ENCODE measurements at places on chromosomes 7 and 10.

GRCh38 chr7:112205343-112206237 is 609 bp downstream of the DOCK4 start:
- DNase-seq = no peak

GRCh38 chr7:27097686-27098577 is 2.1 kb upstream of the HOXA1 start:
- DNase-seq = no peak

GRCh38 chr7:152121432-152121831 is 96.0 kb downstream of the GALNT11 start:
- DNase-seq = no peak

- no peak for DNase-seq
Measured at GRCh38 chr10:30282221-30282620, 66.9 kb downstream of the MTPAP start.

GRCh38 chr10:20971901-20972300 is 74.8 kb upstream of the NEBL start:
- DNase-seq = no peak

- no peak for DNase-seq
Measured at GRCh38 chr7:2993868-2994267, 49.8 kb downstream of the CARD11 start.

GRCh38 chr7:75722373-75722772 is 16.4 kb downstream of the HIP1 start:
- DNase-seq = no peak

DNA sequence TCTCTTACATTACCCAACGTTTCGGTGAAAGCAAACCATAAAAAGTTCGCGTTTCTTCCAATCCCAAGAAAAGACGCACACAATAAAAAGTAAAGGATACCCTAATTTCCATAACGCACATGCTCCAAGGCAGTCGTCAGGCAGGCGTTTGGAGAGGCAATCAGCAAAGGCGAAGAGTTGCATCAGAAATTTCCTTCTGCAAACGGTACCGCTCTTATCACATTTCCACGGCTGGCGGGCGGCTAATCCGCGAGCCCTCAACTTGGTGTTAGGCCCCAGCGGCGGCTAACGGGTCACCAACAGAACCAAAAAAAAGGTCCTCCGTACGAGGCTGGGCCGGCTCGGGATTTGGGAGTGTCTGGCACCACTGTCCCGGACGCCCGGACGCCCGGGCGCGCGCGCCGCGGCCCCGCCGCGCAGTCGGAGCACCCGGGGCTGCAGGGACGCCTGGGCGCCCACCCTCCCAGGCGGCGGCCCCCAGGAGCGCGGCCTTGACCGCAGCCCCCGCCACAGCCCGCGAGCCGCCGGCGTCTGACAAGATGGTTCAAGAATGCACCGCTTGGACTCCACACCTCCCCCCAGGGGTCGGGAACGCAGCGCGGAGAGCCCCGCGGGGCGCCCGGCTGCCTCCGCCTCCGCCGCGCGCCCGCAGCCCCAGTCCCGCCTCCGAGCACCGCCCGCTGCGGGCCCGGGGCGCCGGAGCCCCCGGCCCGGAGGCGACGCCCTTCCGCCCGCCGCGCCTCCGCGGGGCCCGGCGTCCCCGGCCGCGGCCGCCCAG is 9.8 kb upstream of the GRB10 start:
- no peak for DNase-seq

DNA sequence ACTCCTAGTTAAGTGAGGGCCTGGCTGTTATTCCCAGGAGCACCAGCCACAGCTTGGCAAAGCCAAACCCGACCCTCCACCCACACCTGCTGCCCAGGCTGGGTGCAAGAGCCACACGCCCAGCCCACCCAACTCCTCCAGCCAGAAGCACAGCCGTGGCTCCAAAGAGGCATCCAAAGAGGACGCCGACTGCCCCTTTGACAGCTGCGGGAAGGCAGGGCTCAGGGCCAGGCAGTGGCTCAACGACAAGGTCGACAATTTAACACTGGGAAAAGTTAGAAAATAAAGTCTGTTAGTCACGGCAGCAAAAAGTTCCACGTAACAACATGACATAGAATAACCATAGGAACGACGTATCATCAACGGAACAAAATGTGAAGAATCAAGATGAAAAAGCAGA is 54.3 kb downstream of the DPYSL4 start:
- DNase-seq = no peak

GRCh38 chr7:131219312-131220041 is 108.2 kb upstream of the MKLN1 start:
- no peak for DNase-seq

GRCh38 chr10:6165221-6165725 is 37.5 kb upstream of the PFKFB3 start:
- DNase-seq = no peak

- no peak for DNase-seq
Measured at GRCh38 chr7:151396328-151396970, 13.4 kb downstream of the WDR86 start.

DNA sequence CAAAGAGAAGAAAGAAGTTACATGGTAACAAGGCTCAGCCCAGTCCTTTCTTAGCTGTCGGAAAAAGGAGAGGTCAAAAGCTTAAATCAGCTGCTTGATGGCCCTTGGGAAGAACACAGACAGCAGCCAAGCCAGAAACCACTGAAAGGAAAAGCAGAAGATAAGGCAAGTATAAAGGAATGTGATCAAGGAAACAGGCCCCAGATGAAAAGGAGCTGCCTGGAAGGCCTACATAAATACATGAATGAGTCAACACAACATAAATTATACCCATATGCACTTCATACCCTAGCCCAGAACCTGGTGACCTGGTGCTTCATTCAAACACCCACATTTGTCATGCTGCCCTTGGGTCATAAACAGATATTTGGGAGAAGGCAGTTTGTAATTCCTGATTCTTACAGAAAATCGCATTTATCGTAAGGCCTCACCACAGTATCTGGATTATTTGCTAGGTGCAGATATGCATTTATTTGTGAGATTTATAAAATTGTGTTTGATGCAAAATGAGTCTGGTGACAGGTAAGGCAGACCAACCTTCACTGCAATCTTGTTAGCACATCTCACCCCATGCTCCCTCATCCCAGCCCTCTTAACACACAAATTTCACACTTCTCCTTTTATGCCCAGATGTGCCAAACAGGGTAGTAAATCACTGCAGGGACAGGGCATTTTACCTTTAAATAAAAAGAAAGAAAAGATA is 94.9 kb upstream of the KCNIP2 start:
- DNase-seq = peak; percentile 40

- DNase-seq = peak; percentile 40
Measured at GRCh38 chr7:90594751-90595317, 1.3 kb upstream of the CDK14 start.

DNA sequence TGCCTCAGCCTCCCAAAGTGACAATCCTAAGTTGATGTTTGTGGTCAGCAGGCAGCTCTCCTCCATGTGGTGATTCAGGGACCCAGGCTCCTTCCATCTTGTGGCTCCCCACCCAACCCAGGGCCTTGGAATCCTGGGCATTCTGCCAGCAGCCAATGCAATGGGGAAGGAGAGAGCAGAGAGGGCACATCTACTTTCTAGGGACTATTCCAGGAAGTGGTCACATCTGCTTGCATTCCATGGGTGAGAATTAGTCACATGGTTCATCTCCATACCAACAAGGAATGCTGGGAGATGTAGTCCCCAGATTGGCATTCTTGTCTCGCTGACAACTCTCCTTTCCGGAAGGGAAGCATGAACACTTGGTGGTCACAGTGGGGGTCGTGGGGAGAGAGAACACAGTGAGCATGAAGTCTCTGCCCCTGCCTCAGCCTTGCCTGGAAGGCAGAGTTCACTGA is 9.9 kb upstream of the SRRM3 start:
- no peak for DNase-seq

DNA sequence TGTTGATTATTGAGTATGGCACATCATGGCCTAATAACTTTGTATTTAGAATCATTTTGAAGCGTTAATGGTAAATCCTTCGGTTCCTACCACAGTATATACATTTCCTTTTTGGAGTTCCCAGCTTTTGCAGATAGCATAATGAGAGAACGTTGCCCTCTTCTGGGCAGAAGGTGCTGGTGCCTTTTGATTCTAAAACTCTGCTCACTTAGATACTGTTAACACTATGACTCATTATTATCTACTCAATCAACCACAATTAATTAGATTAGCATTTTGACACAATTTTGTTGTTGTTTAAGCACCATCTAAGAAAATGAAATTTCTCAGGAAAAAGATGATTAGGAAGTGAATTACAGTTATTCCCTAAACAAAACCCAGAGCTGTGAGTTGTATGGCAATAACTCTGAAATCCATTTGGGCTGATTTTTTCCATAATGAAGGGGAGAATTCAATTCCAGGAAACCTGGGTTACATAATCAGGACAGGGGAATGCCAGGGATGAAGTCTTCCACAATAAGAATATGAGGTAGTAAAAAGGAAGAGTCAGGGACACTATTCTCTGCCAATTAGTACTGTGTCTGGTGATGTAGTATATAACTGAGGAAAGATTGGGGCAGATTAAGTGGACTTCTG is 11.5 kb upstream of the DLD start:
- DNase-seq = no peak

DNA sequence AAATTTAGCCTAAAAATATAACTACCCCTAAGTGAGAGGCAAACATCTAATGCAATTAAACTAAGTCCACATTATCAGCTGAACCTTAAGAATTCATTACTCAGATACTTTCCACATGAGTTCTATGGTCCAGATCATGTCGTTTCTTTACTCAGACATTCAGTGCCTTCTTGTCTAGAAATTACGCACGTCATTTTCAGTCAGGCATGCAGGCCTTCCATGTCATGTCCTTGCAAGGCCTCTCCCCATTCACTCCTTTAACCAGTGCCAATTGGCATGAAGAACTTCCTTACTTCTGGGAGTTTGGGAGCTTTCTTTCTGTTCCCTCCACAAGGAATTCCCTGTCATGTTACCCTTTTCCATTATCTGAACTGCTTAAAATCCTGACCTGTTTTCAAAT is 118.8 kb downstream of the NRP1 start:
- no peak for DNase-seq

DNA sequence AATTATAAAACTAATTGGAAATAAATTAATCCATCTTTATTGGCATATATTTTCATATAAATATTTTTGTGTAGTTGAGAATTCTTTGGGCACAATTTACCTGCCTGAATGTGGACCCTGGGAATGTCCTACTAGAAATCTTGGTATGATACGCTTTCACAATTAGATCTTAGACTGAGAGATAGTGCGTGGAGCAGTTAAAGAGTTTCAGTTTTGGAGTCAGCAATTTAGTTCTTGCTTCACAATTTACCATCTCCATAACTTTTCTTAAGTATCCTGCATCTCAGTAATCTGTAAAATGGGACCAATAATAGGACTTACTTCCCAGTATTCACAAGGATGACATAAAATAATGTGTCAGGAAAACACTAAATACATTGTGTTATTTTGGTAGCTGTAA is 2.0 kb downstream of the MTPN start:
- DNase-seq = no peak

- no peak for DNase-seq
Measured at GRCh38 chr10:115761166-115761565, 511.8 kb downstream of the GFRA1 start.

GRCh38 chr10:84890706-84891105 is 562.3 kb downstream of the CCSER2 start:
- DNase-seq = no peak

- no peak for DNase-seq
Measured at GRCh38 chr7:1691601-1692514, 21.8 kb downstream of the ELFN1 start.

GRCh38 chr7:8003077-8003476 is 34.5 kb downstream of the GLCCI1 start:
- no peak for DNase-seq

DNA sequence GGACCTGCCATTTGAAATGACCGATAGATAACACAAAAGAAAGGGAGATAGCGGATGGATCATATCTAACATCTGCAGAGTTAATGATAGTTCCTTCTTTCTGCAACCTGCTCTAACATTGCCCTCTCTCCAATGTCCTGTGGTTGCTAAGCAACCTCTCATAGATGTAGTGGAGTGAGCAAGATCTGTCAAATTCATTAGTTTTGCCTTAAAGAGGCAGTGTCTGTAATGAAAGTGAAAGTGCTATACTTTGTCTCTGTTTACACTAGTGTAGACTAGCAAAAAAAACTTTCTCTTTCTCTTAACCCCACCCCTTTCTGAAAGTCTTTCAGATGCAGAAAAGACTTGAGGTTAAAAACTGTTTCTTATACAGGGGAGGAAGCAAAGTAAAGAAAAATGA is 1196.9 kb downstream of the SORCS3 start:
- DNase-seq = no peak

DNA sequence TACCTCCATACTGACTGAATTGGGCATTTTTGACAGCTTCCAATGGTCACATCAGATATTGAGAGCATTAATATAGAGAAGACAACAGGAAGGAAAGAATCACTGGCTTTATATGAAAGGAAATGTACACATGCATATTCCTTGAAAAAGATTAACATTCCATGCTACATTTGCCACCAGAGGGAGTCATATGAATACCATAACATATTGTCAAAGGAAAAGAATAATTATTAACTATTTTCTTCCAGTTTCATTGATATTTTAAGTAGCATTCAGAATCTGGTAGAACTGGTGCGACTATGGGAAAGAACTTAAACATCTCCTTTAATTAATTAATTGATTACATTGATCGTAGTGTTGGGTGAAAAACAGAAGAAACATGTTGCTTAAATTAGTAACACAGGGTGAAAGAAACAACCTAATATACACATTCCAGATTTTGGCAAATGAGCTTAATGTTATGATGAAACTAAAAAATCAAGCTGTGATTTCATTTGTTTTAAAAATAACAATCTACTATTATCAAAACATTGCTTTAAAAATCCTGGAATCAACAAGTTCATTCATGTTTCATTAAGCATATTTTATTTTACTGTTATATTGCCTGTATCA is 71.5 kb downstream of the GPR85 start:
- no peak for DNase-seq

- no peak for DNase-seq
Measured at GRCh38 chr7:3120513-3120912, 76.8 kb upstream of the CARD11 start.

DNA sequence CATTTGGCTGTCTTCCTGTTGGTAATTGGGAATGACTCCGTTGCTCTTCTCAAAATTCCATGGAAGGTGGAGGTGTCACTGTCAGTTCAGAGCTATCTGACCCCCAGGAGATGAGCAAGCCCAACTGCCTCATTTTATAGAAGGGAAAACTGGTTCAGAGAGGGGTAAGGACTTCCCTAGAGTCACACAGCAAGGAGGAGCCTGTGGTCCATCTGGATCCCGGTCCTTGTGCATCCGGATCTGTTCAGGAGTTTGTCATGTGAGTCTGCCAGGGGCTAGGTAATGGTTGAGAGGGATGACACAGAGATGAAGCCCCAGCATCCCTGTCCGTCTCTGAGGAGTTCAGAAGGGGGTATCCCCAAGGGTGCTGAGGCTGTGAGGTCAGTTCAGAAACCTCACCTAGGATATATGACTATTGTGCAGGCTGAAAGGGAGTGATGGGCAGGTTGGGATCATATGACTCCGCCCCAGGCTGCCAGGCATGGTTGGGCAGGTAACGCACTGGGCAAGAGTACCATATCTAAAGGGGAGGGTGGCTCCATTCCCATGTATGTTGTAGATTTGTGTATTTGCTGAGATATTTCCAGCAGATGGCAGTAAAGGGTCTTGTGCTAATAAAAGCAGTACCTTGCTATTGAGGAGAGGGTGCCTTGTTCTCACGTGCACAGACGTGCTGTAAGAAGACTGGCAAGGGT is 16.0 kb upstream of the SLC29A3 start:
- DNase-seq = no peak

GRCh38 chr10:77026148-77026547 is 611.5 kb downstream of the KCNMA1 start:
- no peak for DNase-seq

- no peak for DNase-seq
Measured at GRCh38 chr7:83413831-83414230, 235.1 kb downstream of the SEMA3E start.
